ENCODE measurements at places on chromosomes 7 and 10.

- DNase-seq = no peak
Measured at GRCh38 chr7:134071355-134072331, 55.5 kb upstream of the LRGUK start.

DNA sequence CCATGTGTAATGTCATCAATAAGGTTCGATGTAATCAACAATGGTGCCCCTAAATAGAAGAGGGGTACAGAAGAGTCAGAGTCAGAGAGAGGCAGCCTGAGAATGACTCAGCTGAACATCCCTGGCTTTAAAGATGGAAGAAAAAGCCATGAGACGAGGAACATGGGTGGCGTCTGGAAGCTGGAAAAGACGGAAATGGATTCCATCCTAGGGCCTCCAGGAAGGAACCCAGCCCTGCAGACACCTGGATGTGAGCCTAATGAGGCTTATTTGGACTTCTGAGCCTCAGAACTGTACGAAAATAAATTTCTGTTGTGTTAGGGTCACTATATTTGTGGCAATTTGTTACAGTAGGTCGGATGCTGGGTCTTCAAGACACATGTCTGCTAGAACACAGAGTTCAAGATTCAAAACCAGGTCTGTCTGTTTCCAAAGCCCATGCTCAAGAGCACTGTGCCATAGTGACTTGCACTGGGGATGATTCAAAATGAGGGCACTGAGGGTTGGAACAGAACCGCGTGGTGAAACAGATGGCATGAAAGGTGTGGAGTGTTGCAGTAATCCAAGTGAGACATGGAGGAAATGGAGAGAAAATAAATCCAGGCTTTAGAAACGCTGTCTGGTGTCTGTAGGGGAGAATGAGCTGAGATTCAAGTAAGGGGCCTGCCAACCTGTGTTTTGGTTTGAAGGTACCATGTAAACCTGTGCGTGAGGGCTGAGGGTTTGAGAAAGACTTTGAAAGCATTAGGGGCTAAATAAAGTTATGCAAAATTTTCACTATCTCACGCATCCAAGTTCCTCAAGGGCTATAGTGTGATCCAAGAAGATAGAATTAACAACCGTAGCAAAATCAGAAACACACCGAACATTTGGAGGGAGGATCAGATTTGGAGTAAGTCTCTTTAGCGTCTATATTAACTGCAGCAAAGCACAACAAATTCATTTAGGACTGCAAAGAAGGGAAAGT, 849.1 kb upstream of the AUTS2 start:
- DNase-seq = no peak

- DNase-seq = no peak
Measured at GRCh38 chr10:128869101-128869749, 597.8 kb upstream of the MGMT start.

DNA sequence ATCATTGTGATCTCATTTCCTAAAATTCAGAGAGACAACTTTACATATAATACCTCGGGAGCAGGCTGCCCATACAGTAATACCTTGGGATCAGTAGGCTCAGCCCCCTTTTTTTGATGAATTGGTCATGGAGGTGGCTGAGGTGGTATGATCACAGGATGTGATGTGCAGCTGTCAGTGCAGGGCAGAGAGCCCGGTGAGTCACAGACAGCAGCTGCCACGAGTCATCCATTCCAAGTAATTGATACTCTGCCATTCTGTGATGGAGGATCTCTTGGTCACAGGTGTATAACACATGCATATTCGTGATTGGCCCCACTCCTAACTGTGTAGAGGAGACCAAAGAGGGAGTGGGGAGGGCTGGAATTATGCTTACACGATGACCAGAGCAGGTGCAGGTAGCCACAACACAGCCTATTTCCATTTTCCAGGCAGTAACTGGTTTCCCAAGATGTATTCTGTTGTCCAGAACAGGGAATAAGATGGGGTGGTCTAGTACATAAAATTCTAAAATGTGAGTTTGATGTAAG, 14.1 kb downstream of the NRCAM start:
- no peak for DNase-seq

DNA sequence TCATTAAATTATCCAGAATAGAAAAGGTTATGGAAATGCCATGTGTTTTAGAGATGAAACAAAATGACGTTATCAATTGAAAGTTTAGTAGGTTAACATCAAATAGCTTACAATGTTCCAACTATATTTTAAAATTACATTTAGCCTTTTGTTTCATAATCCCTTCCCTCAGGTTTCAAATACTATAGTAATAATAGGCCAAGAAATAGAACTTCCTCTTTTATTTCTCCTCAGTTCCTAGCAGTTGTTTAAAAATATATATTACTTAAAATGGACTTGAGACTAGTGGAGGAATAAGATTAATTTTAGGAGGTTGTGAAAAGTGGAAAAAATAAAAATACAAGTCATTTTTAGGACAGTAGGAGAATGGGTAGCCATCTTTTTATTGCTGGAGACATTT, 16.4 kb upstream of the PDSS1 start:
- DNase-seq = no peak

GRCh38 chr7:115363916-115364315, 442.0 kb downstream of the MDFIC start:
- DNase-seq = no peak

- DNase-seq = no peak
Measured at GRCh38 chr7:100679129-100679926, 5.8 kb downstream of the GNB2 start.

DNA sequence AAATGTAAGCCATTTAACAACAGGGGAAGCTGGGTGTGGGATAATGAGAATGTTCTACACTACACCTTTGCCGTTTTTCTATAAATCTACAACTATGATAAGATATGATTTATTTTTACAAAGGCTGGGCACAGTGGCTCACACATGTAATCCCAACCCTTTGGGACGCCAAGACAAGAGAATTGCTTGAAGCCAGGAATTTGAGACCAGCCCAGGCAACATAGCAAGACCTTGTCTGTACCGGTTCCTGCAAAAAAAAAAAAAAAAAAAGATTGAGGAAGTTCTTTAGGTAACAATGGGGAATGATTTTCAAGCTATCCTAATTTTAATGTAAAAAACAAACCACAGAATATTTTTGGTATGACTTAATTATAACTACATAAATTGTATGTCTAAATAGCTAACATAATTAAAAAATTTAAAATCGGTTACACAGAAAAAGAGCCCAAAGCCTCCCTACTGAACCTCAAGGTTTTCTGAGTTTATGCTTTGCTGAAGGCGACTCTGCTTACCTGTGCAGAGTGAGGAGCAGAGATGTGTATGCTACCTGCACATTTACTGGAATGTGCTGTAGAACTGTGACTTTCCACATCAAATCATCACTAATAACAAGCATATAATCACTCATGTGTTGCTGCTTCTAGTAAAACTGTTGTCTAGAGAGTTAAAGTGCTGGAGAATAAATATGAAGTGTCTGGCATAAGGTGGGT, 163.4 kb downstream of the ATE1 start:
- DNase-seq = no peak

DNA sequence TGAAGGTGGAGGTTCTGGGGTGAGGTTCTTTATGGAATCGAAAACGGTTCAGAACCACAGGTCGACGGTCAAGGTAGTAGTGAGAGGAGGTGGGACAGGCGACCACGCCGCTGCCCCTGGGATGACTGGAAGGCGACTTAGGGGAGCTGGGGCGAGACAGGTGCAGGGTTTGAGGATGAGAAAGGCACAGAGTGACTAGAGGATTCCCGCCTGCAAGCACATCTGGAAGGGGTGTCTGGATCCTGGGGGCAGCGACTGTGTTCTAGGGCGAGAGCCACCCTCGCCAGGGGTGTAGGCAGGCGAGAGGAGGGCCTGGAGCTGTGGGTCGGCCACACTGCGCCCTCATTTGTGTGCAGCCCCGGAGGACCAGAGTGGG, 468 bp upstream of the IRF5 start:
- DNase-seq = no peak

DNA sequence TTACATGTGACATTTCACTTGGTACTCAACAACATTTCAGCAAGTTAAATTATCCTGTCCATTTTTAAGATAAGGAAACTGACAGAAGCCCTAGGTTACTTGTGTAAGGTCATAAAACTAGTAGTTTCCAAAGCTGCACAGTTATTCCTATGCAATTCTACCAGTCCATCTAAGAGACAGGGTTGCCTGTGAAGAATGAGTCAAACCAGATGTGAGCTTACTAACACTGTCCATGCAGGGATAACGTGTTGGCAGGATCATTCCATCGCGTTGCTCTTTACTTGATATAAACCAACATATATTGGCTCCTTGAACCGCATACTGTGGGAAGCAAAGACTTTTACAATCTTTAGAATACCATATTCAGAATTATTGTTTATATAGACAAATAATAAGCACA, 280.9 kb upstream of the HGF start:
- DNase-seq = no peak

DNA sequence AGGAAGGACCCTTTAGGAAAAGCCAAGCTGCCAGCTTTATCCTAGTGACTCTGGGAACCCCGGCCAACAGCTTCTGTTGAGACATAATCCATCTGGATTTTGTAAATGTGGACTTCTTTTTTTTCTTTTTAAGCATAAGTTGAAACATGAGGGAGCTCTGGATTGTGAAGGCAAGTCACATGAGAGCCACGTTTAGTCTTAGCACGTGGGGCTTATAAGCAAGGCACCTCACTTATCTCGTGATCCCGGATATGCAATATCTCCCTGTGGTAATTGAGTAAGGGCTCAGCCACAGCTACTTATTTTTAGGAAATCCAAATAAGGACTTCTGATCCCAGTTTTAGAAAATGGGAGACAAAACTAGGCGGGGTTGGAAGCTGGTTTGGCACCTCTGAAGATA, 111.2 kb upstream of the PTN start:
- no peak for DNase-seq

GRCh38 chr7:149750122-149750845, 23.1 kb downstream of the ZNF467 start:
- no peak for DNase-seq

DNA sequence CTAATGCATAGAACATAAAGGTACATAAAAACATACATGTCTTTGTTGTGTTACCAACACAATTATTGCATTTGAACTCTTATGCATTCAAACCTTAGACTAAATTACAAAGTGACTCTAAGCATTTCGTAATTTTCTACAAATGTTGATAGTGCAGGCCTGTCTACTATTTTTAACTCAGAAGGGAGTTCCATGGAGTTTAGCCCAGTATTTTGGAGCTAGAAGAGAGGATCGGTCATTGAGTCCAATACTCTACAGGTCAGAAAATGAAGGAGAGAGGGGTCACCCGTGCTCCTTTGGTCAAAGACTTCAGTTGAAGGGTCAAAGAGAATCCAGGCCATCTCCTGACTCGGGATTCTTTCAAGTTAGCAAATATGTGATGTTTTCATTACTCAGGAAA, 55.3 kb upstream of the SRRM3 start:
- no peak for DNase-seq

- DNase-seq = no peak
Measured at GRCh38 chr10:79312601-79313187, 34.6 kb upstream of the PPIF start.

DNA sequence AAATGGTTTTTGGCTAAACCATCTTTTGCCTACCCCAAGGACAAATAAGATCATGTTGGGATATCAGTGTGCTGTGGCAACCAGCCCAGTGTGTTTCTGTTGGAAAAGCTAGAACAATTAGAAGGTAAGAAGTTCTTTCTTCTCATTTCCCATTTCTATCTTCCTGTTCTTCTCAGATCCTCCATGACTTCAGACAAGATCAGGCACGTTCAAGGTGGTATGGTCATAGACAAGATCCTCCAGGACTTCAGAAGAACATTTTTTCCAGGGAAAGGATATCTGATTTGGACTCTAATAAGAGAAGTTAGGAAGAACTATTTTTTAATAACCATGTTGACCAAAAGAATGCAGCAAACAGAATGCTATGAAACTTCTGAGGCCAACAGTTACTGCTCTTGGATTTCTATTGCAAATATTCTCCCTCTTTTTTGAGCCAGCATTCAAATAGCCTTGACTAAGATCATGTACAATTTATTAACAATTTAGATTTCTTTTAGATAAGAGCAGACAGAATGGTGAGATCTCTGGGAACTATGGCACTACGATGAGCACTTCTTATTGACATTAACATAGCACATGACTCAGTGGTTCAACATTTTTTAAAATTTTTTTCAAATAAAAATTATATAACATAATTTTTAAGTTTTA, 15.9 kb downstream of the HYCC1 start:
- DNase-seq = no peak

GRCh38 chr10:14220026-14220425, 110.7 kb downstream of the FRMD4A start:
- DNase-seq = no peak

DNA sequence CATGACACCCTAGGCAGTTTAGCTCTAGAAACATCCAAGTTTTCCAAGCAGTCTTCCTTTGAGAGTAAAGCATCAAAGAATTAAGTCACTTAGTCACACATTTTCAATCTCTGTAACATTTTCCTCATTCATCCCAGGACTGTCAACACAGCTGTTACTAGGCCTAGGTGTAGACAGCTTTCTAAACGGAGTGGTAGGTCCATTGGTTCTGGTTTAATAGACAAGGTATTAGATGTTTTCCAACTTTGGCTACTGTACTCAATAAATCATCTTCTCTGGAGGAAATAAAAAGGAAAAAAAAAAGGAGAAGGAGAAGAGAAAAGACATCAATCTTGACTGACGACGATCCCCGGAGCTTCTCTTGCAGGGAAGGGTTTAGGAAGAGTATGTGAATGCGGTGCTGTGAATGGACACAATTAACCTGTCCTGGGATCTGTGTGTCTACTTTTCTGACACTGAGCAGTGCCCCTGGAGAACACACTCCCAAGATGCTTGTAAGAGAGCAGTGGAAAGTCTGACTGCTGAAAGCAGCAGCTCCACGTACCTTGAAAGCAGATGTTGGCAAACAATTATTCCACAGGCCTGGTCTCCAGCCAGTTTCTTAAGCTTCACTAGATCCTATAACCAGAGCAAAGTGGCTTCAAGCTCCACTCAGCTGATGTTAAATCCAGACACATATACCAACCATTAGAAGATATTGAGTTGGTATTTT, 59.1 kb downstream of the CXCL12 start:
- no peak for DNase-seq

DNA sequence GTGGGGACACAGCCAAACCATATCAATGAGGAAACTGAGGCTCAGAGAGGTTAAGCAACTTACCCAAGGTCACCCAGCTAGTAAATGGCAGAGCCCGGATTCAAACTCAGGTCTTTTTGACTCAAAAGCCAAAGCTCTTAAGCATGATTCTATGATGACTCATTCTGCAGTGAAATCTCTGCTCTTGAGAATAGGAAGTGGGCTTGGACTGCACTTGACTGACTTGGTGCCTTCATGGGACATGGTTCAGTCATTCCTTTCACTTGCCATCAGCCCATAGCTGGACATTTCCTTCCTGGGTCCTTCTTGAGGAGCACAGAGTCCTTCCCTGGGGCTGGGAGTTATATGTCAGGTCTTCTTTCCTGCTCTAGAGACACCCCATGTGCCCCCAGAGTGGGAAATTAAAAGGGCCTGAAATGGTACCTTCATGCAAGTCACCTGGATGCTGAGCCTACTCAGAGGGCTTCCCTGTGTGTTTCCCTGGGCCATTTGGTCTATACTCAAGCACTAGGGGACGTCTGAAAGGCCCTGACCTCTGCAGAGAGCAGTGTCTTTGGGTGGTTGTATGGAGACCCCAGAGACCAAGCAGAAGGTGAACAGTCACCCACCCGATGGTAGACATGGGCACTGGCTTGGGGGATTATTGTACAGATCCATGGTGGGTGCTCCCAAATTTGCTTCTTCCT, 62.4 kb upstream of the SDK1 start:
- DNase-seq = no peak

GRCh38 chr10:78165617-78166016, 132.0 kb downstream of the RPS24 start:
- DNase-seq = no peak

- DNase-seq = no peak
Measured at GRCh38 chr10:80700760-80701444, 163.2 kb downstream of the SH2D4B start.
